ENCODE measurements at places on chromosomes 1 and 21. TPM values are rescaled to one million over a fixed set of nuclear protein-coding genes. Genes with fewer than 3 reads are reported as not detected.
A peak's percentile ranks its signal among the peaks of the same experiment; 100 is the strongest.

DNA sequence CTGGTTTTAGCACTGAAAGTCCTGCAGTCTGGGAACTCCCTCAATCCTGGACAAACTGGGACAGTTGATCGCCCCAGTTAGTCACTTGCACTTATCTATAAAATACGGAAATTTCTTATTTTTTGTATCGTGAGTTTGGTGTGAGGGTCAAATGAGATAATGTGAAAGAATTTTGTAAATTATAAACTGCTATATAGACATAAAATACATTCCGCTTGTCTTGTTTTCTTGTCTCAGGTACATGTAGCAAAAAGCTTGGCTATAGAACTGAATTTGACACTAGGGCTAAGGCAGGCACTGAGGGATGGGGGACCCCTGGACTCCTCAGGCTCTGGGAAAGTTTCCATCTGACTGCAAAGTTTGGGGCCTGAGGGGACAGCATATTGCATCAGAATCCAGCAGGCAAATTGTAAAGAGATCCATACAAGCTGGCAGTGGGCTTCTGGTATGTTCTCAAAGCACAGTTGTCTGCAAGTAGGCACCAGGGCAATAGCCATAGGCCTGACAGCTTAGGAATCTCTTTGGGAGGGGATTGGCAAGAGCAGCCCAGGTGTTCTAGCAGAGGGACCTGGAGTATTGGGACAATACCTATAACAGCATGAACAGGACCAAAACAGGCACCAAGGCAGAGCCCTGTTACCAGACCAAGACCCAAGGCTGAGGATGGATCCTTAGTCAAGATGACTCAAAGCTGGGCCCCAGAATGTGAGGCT, 44.3 kb downstream of the S1PR1 start:
- H3K27me3 ChIP-seq = no peaks in the 10 kb centered on the region
- no peaks in the 10 kb centered on the region for H3K36me3 ChIP-seq
- H3K27ac ChIP-seq = no peak overlapping the region

CFHR2 gene
- polyA plus RNA-seq = not detected

CYP4A11 gene
- not detected for polyA plus RNA-seq

C1orf50 gene
- 2.6 TPM for polyA plus RNA-seq

DPT gene
- polyA plus RNA-seq = 0.32 TPM

GRCh38 chr21:37367336-37367702, 746 bp downstream of the DYRK1A start:
- peak overlapping the region; percentile 77 for H3K4me3 ChIP-seq
- no peaks in the 10 kb centered on the region for H3K36me3 ChIP-seq
- peak; percentile 66 for DNase-seq
- peak overlapping the region; percentile 97 for H3K27ac ChIP-seq
- H3K27me3 ChIP-seq = no peaks in the 10 kb centered on the region
- peaks cover 24% of the 10 kb centered on the region for H3K4me1 ChIP-seq

DNA sequence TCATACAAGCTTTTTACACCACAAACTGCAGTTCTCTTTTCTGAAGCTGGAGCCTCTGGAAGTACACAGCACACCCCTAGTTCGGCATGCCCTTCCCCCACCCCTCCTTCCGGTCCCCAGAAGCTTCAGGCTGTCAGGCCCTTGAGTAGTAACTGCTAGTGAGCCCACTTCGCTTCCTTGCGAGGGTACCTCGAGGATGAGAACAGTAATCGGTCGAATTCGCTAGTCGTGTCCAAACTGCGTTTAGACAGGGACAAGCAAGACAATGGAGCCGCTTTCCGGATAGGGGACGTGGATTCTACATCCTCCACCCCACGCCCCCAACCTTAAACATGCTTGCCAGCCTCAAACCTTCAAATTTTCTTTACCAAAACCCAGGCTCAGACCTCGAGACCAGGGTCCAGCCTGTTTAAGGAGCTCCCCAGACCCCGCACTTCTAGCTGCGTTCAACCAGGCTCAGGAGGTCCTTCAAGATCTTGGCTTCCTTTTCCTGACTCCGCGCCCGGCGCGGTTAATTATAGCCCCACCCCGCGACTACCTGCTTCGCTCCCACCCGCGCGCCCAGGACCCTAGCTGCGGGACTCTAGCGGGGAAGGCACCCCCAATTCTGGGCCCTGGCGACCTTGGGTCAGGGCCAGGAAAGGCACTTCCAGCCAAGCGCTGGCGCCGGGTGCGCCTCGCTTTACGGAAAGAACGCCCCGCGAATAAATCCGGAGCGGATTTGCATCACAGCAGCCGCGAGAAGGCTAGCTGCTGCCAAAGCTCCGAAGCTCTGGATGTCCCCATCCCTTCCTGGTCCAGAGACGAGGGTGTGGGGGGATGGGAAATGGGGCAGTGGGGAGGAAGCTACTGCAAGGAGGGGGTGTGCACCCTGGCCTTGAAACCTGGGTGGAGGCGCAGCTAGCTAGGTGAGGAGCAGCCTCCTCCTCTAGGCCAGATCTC, 8.1 kb upstream of the TSPAN1 start:
- peak; percentile 14 for DNase-seq
- H3K36me3 ChIP-seq = no peaks in the 10 kb centered on the region
- no peak overlapping the region for H3K27ac ChIP-seq
- H3K4me3 ChIP-seq = no peak overlapping the region
- H3K4me1 ChIP-seq = no peaks in the 10 kb centered on the region

ESRRG gene
- polyA plus RNA-seq = 0.26 TPM

GRCh38 chr21:31284797-31285397, 59.2 kb downstream of the TIAM1 start:
- H3K27ac ChIP-seq = no peak overlapping the region
- H3K4me3 ChIP-seq = no peak overlapping the region
- H3K36me3 ChIP-seq = no peaks in the 10 kb centered on the region
- 0 out of 2 replicates have a peak, but pooled peaks cover 10% of the 10 kb centered on the region for H3K4me1 ChIP-seq
- no peaks in the 10 kb centered on the region for H3K27me3 ChIP-seq

- no peak overlapping the region for H3K27ac ChIP-seq
- no peaks in the 10 kb centered on the region for H3K27me3 ChIP-seq
- DNase-seq = no peak
- H3K4me3 ChIP-seq = no peak overlapping the region
Observed at GRCh38 chr1:19809044-19809750, 5.9 kb downstream of the RNF186 start.

DNA sequence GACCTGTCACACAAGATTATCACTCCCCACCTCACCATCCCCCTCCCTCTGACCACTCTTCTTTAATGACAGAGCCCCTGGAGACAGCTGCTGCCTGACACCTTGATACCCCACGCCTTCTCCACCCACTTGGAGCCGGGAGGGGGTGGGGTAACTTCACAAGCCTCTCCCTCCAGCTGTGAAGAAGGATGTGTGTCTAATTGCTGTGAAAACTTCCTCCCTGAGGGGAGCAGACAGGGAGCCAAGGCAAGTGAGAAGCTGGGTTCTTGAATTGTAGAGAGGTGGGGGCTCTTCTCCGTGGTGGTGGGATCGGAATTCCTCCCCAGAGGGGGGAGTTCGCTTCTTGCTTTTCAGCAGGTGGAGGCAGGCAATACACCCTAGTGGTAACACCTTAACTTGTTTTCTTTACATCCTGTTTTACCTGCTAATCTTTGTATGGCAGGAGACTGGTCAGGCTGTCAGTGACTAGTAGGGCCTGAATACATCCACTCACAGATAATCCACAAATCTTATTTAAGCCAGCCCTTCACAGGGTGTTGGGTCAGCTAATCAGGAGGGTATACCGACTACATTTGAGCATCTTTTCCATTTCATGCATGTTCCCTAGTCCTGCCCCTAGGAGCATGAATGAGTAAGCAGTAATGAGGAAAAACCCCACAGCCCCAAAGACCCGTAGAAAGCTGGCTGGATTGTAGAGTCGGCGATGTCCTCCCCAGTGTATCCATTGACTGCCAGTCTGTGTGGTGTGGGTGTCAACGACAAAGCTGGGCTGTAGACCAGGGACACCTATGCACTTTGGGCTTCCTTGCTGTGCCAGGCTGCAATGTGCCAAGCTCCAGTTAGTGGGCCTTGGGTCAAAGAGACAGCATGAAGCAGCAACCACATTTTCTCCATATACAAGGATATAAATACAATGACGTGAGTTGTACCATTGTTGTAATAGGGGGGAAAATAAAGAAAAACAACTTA, 57.3 kb downstream of the NFASC start:
- H3K27me3 ChIP-seq = no peaks in the 10 kb centered on the region
- no peaks in the 10 kb centered on the region for H3K4me1 ChIP-seq
- H3K36me3 ChIP-seq = no peaks in the 10 kb centered on the region

GRCh38 chr1:41874151-41874719, 44.5 kb downstream of the HIVEP3 start:
- H3K4me1 ChIP-seq = peaks cover 18% of the 10 kb centered on the region
- no peak for DNase-seq
- no peak overlapping the region for H3K27ac ChIP-seq
- H3K4me3 ChIP-seq = no peak overlapping the region

DNA sequence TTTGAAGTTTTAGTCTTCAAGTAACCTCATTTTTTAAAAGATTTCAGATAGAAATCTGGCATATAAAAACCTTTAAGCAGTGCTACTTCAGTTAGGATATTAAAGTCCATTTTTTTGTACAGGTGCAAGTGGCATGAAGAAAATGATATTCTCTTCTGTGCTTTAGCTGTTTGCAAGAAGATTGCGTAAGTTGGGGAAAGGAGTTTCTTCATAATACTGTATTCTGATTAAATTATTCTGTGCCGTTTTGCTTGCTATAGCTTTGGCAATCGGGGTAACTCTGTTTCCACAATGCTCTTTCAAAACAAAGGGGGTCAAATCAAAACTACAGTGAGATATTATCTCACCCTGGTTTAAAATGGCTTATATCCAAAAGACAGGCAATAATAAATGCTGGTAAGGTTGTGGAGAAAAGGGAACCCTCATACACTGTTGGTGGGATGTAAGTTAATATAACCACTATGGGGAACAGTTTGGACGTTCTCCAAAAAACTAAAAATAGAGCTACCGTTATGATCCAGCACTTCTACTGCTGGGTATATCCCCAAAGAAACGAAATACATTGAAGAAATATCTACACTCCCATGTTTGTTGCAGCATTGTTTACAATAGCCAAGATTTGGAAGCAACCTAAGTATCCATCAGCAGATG, 27.1 kb downstream of the MAEL start:
- DNase-seq = no peak
- H3K4me1 ChIP-seq = no peaks in the 10 kb centered on the region
- H3K27me3 ChIP-seq = no peaks in the 10 kb centered on the region
- no peak overlapping the region for H3K4me3 ChIP-seq
- H3K27ac ChIP-seq = no peak overlapping the region
- H3K36me3 ChIP-seq = no peaks in the 10 kb centered on the region

GRCh38 chr1:43250351-43250761, 19.4 kb upstream of the TMEM125 start:
- H3K4me1 ChIP-seq = no peaks in the 10 kb centered on the region
- no peak overlapping the region for H3K27ac ChIP-seq
- H3K36me3 ChIP-seq = no peaks in the 10 kb centered on the region
- no peak overlapping the region for H3K4me3 ChIP-seq
- peaks cover 24% of the 10 kb centered on the region for H3K27me3 ChIP-seq

- no peaks in the 10 kb centered on the region for H3K36me3 ChIP-seq
- no peak overlapping the region for H3K4me3 ChIP-seq
- H3K4me1 ChIP-seq = no peaks in the 10 kb centered on the region
- H3K27me3 ChIP-seq = no peaks in the 10 kb centered on the region
- no peak overlapping the region for H3K27ac ChIP-seq
- no peak for DNase-seq
Observed at GRCh38 chr21:34988139-34988538, 61.0 kb downstream of the RUNX1 start.

GPBP1L1 gene
- polyA plus RNA-seq = 38.1 TPM

- no peaks in the 10 kb centered on the region for H3K36me3 ChIP-seq
- no peaks in the 10 kb centered on the region for H3K4me1 ChIP-seq
- no peak overlapping the region for H3K4me3 ChIP-seq
Observed at GRCh38 chr1:225146478-225146877, 217.0 kb downstream of the DNAH14 start.

MPZ gene
- 2.9 TPM for polyA plus RNA-seq

SPATA45 gene
- 0.24 TPM for polyA plus RNA-seq

GRCh38 chr1:39409055-39409816, 82.2 kb upstream of the BMP8A start:
- H3K27me3 ChIP-seq = no peaks in the 10 kb centered on the region
- DNase-seq = peak; percentile 68
- H3K27ac ChIP-seq = peak overlapping the region; percentile 86
- H3K4me3 ChIP-seq = peak overlapping the region; percentile 87
- H3K4me1 ChIP-seq = peaks cover 35% of the 10 kb centered on the region
